ENCODE measurements at places on chromosomes 13 and 19.

GRCh38 chr19:54644056-54644455 lies 13.8 kb downstream of the LILRB1 start:
- DNase-seq = no peak

GRCh38 chr13:101523154-101524131 lies 71.0 kb downstream of the ITGBL1 start:
- DNase-seq = peak; percentile 85

DNA sequence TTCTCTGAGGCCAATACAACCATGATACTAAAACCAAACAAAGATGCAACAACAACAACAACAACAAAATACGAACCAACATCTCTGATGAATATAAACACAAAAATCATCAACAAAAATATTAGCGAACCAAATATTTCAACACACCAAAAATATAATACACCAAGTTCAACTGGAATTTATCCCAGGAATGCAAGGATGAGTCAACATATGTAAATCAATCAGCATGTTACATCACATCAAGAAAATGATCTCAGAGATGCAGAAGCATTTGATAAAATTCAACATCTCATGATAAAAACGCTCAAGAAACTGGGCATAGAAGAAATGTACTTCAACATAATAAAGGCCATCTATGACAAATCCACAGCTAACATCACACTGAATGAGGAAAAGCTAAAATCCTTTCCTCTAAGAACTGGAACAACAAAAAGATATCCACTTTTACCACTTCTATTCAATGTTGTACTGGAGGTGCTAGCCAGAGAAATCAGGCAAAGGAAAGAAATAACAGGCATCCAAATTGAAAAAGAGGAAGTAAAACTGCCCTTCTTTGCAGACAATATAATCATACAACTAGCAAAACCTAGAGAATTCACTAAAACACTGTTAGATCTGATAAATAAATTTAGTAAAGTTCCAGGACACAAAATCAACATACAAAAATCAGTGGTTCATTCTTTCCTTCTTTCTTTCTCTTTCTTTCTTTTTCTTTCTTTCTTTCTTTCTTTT lies 2448.7 kb upstream of the PCDH20 start:
- DNase-seq = peak; percentile 70

- DNase-seq = no peak
These were observed 39.3 kb upstream of the RNF17 start for GRCh38 chr13:24724714-24725113.

- peak; percentile 47 for DNase-seq
These were observed 14.4 kb downstream of the CAPN12 start for GRCh38 chr19:38729653-38730469.

DNA sequence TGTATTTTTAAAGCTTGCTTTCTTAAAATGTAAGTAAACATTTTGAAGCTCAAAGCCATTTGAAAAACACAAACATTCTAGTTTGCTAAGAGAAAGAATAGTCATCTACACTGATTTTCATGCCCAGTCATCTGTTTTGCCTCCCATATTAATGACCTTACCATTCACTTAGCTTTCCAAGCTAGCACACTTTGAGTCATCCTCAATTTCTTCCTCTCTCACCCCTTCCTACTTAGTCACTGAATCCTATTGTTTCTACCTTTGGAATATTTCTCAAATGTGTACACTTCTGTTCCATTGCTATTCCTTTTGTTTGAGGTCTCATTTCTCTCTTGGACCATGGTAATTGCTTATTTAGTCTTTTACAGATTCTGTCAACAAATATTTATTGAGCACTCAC lies 7.3 kb upstream of the HS6ST3 start:
- no peak for DNase-seq

DNA sequence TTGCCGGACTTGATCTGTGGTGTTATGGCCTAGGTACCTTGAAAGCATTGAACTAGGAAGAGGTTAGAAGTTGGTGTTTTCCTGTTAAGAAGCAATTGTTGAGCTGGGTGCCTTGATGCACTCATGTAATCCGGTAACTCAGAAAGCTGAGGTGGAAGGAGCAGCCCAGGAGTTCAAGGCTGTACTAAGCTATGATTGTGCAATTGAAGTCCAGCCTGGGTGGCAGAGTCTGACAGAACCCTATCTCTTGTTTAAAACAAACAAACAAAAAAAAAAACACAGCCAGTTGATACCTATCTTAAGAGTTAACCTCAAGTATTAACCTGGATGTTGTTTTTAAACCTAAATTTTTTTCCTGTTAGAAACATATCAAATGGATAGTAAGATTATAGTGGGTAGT lies 19.3 kb downstream of the SAFB start:
- DNase-seq = peak; percentile 63
